ENCODE measurements at places on chromosomes 11 and 22. TPM values are rescaled to one million over a fixed set of nuclear protein-coding genes. Genes with fewer than 3 reads are reported as not detected.

Gene TALDO1
- 130 TPM for polyA plus RNA-seq

Gene SCGB1A1
- not detected for polyA plus RNA-seq

Gene ISX
- polyA plus RNA-seq = 0.30 TPM

- no peak for DNase-seq
Observed at GRCh38 chr11:19646308-19646707, 66.3 kb upstream of the NAV2 start.

DNA sequence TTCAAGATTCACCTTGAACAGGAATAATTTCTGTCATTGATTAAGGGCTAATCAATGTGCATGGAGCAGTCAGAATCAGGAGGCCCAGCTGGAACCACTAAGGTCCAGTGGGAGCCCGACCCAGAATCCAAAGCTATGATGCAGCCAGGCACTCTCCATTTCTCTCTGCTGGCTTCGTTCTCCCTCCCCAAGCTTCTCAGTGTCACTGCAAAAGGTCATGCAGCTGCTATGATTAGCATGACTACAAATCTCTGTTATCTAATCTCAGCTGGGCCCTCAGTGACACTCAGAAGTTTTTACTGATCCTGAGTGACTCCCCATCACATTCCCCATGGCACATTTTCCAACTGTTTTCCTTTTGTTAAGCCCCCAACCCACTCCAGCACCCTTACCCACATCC is 31.1 kb upstream of the PRSS23 start:
- no peak for DNase-seq

GRCh38 chr22:24412274-24412673 is 15.1 kb upstream of the ADORA2A start:
- DNase-seq = no peak
